Calu3 (cell line): ENCODE measurements at places on chromosomes 4 and X.

GRCh38 chr4:145011636-145012035 lies 86.4 kb downstream of the ANAPC10 start:
- DNase-seq = no peak

DNA sequence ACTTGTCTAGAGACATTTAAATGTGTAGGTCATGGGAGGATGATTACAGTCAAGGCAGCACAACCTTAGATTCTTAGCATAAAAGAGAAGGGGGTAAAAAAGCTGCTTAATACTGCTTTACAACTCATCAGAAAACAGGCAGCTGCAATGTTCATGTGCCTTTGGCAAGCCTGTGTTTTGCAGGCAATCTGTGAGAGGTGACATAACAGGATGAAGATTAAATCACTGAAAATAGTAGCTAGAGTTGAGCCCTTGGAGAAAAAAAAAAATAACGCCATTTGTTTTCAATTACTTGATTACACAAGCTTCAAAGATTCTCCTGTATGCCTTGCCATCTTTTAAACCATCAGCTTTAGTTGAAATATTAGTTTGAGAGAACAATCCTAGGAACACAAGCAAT lies 847.6 kb upstream of the LCORL start:
- DNase-seq = no peak

DNA sequence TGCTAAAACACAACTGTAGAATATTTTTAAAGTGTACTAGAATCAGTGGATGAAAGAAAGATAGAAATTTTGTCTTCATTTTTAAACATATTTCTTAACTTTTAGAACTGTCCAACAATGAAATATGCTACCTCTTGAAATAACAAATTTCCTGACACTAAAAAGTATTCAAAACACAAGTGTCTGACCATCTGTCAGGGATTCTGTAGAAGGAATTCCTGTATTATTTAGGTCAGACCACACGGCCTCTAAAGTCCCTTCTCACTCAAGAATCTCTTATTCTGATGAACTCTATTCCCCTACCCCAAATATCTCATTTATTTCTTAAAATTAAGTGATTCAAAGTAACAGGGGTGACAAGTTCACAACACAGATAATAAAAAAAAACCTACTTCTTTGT lies 99.1 kb downstream of the MAML3 start:
- no peak for DNase-seq

- DNase-seq = no peak
Observed at GRCh38 chrX:141941234-141941633, 37.5 kb downstream of the MAGEC1 start.

DNA sequence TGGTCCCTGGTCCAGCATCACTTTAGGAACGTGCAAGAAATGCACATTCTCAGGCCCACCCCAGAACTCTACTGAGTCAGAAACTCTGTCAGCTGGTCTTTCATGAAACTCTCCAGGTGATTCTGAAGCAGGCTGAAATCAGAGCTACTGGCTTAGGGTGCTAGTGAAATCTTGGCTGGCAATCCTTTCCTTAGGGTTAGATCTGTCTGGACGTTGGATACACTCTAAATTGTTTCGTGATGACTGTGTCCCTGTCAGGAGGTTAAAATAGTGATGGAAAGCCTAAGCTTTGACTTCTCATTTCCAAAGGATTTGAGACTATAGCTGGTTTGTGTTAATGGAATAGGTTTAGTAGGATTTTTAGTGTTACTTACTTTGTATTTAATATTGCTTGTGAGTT lies 99.1 kb downstream of the ARHGAP10 start:
- no peak for DNase-seq
